ENCODE measurements at places on chromosomes 12 and 14. TPM values are rescaled to one million over a fixed set of nuclear protein-coding genes. Genes with fewer than 3 reads are reported as not detected.

KRT75 gene
- total RNA-seq: not detected

DNA sequence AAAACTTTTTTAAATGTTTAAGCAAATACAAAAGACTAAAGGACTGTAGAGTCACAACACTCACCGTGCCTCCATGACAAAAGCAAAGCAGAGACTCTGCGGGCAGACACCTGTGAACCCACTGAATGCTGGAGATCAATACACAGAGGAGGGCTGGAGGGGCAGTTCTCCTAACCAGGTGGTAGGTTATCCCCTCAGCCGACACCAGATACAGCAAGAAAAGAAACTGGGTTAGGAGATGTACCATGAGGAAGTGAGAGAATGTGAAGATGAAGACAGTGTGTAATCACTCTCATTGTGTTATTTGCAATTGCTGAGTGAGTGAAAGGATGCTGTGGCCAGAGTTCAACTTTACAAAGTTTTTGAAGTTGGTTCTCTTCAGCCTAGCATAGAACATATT is 480.3 kb downstream of the BCL11B start:
- no peak overlapping the region for H3K4me3 ChIP-seq
- no peaks in the 10 kb centered on the region for H3K4me1 ChIP-seq

POLR3B gene
- 12.1 TPM for total RNA-seq

DNA sequence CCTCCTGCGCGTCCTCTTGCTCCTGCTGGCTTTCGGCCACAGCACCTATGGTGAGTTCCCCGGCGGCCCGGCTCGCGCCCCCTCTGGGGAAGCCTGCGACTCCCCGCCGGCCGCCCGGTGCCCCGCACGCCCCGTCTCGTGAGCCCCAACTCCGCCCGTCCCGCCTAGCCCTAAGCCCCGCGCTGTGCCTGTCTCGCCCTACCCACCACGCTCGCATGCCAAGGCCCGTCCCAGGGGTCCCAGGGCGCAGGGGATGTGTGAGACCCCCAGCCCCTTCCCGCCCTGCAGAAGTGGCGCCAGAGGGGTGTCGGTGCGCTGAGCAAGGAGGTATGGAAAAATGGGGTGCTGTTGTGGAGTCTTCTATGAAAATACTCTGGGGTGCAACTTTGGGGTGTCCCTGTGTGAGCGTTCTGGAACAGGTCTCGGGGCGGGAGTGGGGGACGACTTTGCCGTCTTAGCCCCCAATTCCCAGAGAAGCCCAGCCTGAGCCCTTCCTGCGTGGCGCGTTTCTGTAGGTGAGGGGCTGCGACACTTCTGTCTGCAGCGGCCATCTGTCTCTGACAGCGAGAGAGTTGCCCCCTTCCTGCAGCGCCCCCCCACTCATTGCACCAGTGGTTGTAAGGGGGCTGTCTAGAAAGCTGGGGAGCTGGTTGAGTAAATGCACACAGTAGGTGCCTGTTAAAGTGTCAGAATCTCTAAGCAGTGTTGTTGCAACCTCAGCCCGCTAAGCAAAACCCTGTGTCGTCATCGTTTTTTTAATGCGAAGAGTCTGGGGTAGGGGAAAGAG is 587 bp downstream of the DLK1 start:
- peaks cover 32% of the 10 kb centered on the region for H3K4me1 ChIP-seq
- DNase-seq: no peak
- H3K4me3 ChIP-seq: peak overlapping the region; percentile 77
- H3K27me3 ChIP-seq: peaks cover 19% of the 10 kb centered on the region
- peaks cover 6% of the 10 kb centered on the region for H3K36me3 ChIP-seq

GRCh38 chr12:100267603-100268281 is 765 bp downstream of the SCYL2 start:
- DNase-seq: peak; percentile 58
- no peaks in the 10 kb centered on the region for H3K36me3 ChIP-seq
- peaks cover 4% of the 10 kb centered on the region for H3K27me3 ChIP-seq
- H3K4me1 ChIP-seq: peaks cover 14% of the 10 kb centered on the region

- H3K27me3 ChIP-seq: peaks cover 4% of the 10 kb centered on the region
- no peak overlapping the region for H3K27ac ChIP-seq
- H3K4me3 ChIP-seq: no peak overlapping the region
- peak; percentile 81 for DNase-seq
- peaks cover 5% of the 10 kb centered on the region for H3K4me1 ChIP-seq
These were observed 49.0 kb downstream of the KCTD10 start for GRCh38 chr12:109428037-109428629.
